MV-4-11 (cell line): ENCODE measurements at places on chromosomes 11 and 22.

GRCh38 chr11:70824605-70825245 is 426.4 kb downstream of the CTTN start:
- DNase-seq: no peak

DNA sequence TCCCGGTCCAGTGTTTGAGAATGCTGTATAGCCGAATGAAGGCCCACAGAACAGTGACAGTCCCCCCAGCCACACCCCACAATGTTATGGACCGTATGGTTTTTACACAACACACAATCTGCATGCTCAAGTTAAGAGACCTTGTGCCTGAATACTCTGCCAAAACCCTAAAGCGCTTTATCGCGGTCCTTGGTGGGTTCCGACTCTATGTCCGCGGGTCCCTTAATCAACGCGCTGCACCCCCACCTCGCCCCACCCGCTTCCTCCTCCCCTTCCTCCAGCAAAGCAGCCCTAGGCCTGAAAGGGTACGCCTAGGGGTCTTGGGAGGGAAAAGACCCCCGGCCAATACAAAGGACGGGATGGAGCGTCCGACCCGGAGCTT is 442 bp downstream of the COPB1 start:
- no peak for DNase-seq

GRCh38 chr11:36074941-36075431 is 131.1 kb downstream of the LDLRAD3 start:
- no peak for DNase-seq

DNA sequence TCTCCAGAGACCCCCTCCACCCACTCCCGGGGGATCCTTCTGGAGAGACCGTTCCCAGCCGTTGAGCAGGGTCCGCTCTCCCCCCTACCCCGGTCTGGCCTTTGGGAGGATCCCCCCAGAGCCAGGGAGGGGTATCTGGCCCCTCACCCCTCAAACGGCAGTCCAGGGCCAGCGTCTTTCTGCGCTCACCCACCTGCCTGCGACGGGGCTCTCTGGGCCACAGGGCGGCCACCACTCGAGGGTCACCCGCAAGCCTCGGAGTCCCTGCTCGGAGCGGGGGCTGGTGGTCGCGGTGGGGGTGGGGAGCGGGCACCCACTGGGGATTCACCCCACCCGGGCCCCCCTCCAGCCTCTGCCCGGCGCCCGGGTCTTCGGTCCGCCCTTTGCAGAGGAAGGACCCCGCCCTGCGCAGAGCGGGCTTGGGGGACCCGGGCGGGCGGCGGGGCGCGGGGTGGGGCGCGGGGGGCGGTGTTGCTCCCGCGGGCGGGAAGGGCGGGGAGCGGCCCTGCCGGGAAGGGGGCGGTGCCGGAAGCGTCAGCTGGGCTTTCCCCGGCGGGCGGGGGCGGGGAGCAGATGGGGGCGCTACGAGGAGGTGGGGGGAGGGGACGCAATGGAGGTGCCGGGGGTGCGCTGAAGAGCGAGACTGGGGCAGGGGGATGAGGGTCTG is 16.6 kb downstream of the CRELD2 start:
- peak; percentile 12 for DNase-seq

DNA sequence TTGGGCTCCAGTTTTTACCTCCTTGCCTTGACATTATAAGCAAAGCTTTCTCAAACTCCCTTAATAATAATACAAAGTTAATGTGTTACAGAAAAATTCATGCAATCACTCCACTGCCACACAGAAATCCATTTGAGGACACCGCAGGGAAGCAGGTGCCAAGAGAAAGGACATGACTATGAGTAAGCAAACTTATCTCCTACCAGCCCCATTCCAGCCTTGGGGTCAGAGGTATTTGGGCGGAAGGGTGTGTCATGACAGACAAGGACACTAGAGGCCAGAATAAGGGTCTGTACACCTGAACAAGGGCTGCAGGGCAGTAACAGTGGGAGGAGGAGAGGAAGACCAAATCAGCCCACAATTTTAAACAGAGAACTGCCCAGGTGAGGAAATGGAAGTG is 5.9 kb downstream of the GNG3 start:
- no peak for DNase-seq

- DNase-seq: peak; percentile 28
These were observed 15.2 kb downstream of the TMPRSS5 start for GRCh38 chr11:113690619-113691569.
